ENCODE measurements at places on chromosomes 12 and 14. TPM values are rescaled to one million over a fixed set of nuclear protein-coding genes. Genes with fewer than 3 reads are reported as not detected.

DNA sequence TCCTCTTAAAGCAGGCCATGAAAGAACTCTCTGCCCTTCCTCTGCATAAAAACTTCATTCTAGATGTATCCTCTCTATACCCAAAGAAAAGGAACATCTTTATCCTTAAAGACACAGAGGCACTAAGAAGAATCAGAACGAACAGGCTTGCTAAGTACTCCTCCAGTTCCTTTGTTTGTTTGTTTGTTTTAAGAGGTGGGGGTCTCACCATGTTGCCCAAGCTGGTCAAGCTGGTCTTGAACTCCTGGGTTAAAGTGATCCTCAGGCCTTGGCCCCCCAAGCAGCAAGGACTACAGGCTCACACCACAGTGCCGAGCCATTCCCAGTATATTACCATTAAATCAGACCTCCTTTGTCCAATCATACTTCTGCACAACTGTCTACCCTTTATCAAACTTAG lies 14.0 kb downstream of the GDF3 start:
- no peak for DNase-seq

DNA sequence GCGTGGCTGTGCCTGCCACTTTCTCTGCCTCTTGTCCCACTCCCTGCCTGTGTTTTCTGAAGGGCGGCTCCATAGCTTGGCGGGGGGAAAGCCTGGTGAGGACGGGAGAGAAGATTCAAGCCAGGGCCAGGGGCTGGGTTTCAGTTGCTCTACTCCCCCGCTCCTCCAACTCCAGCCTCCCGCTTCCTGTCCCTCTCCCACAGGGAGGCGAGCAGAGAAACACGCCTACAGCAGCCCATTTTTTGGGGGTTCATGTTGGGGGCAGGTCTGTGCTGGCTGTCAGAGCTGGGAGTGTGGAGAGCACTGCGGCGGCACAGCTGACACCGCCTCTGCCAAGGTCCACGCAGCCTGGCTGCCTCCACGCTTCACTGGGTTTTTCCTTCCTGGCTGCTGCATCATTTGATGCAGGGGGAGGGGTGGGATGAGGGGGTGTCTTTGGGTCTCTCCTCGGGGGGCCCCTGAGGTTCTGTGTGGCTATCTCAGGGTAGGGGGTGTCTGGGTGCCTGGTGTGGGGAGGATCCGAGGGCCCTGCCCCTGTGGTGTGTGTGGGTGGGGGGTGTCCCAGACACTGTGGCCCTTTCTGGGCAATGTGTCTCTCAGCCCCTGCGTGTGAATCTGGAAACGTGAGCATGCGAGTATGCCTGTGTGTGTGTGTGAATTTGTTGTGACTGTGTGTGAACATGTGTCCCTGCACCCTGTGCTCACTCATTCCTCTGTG lies 10.7 kb upstream of the KRT80 start:
- DNase-seq = no peak

DNA sequence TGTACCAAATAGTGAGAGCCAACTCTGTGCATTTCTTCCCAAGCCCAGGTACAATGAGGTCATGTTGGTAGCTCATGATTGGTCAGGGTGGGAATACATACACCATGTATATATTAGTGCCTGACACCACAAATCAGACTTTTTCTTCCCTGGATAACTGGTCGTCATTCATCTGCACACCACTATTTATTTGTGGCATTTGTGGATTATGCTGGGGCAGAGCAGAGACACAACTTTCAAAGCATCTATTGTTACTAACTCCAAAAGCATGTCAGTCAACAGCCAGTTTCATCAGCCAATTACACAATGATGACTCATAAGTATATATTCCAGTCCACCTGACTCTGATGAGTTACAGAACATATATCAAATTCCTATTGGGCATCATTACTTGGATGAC lies 181.7 kb downstream of the ADAMTS20 start:
- peak; percentile 60 for DNase-seq

DNA sequence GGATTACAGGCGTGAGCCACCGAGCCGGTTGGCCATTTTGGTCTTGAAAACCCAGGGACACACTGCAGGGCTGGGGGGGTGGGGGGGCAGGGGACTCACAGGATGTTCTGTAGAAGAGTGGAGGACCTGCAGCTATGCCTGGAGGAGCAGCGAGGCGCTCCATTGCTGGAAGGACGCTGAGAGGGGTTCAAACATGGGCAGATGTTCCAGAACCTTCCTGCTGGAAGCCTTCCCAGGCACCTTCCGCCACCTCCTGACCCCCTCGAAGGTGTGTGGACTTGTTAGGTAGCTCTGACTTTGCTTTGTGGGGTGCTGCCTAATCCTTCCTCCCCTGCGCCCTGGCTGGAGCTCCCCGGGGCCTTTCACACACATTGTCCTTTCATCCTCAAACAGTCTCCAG lies 19.6 kb upstream of the PPP1R13B start:
- DNase-seq = no peak

DNA sequence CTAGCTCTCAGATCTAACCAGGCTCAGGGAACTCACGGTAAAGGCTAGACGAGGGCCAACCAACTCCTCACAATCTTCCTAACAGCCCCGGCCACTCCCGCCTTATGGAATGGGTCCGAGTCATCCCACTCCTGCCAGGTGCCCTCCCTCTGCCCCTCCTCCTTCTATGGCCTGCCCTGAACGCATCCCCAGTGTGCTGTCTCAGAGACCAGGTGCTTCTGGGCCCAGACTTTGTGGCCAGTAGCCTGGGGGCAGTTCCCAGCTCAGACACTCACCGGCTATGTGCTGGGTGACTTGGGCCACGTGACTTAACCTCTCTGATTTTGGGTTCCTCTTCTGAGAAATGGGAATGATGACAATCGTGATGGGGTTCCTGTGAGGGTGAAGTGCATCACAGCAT lies 22.5 kb downstream of the PAPLN start:
- no peak for DNase-seq

GRCh38 chr12:125329239-125330102 lies 264.2 kb downstream of the AACS start:
- no peak for DNase-seq

DNA sequence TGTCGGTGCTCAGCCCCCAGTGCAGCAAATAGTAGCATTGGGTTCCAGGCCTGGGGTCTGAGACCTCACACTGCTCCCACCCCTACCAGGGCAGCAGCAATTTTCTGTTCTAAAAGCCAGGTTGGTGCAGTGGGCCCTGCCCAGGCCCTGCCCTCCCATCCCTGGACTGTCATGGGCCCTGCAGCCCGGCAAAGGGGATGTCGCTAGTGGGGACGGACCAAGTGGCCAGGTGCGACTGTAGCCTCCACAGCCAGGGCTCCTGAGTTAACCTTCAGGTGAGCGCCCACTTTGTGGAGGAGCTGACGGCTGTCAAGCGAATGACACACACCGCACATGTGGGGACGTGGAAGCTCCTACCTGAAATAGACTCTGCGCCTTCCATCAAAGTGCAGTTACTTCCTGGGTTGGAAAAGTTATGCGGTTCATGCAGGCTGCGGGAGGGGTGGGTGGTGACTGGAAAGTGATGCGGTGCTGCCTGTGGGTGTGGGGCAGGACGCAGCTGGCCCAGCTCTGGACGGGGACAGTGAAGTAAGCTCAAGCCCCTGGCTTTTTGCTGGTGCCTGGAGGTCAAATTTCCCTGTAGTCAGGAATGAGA lies 1.5 kb downstream of the INF2 start:
- DNase-seq = no peak

DNA sequence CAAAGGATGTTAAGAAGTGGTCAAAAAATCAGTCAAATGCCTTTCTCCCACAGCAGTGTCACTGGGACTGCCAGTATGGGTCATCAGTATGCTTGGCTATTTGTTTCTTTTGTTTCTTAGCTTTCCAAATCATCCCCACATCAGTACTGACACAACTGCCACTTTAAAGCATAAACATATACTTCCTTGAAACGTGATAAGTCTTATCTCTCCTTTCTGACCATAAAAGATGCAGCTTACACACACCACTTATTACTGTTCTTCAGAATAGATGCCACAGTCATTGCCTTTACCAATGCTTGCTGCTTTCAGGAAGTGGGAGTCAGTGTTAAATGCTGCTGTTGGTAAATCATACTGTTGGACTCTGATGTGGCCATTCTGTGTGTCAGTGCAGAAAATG lies 18.6 kb upstream of the GARIN2 start:
- no peak for DNase-seq

- DNase-seq = no peak
Measured at GRCh38 chr12:124370851-124371250, 76.0 kb downstream of the RFLNA start.

- DNase-seq = peak; percentile 78
Measured at GRCh38 chr12:55847603-55848291, 5.0 kb upstream of the MMP19 start.

DNA sequence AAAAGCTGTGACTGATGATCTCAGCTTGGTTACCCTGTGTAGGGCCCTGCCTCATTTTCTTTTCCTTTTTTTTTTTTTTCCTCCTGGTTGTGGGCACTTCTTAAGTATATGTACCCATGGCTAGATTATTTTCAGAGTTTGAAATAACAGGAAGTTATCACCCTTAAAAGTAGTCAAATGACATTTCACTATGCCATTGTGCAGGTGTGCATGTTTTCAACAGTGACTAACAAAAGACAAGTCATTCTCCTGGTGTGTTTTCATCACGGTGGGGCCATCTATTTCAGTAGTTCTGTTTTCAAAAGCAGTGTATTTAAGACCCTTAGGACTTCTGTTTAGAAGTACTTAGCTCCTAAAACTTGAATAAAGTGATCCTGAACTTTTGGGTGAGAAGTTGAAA lies 15.0 kb downstream of the GABARAPL1 start:
- DNase-seq = no peak

GRCh38 chr12:52311285-52311648 lies 9.9 kb downstream of the KRT83 start:
- DNase-seq = no peak

- no peak for DNase-seq
Measured at GRCh38 chr12:119593578-119594398, at the start of gene TMEM233. Gene TMEM233, plus strand, starts transcription at chr12:119593774. Its CDS starts 75 bp downstream, at chr12:119593849.

GRCh38 chr14:104685216-104685997 lies 4.0 kb upstream of the INF2 start:
- no peak for DNase-seq

- no peak for DNase-seq
Measured at GRCh38 chr12:120121766-120122293, 5.3 kb upstream of the RAB35 start.

GRCh38 chr12:15801770-15802744 lies 12.9 kb upstream of the EPS8 start:
- DNase-seq = no peak

The TSPAN19 gene
- total RNA-seq = 0.92 TPM

The GAPDH gene
- 3,951 TPM for total RNA-seq

The NUMB gene
- total RNA-seq = 30.5 TPM

The IGFBP6 gene
- total RNA-seq = 21.4 TPM

The FAM216A gene
- total RNA-seq = 5.7 TPM

All from kidney epithelial cell (primary cell).